Stimulated activated CD8-positive, alpha-beta memory T cell treated with anti-CD3 and anti-CD28 coated beads, Interleukin-2, amount 100 ng/mL, for 1 hour (primary cell): ENCODE measurements at places on chromosomes 4 and X.

- no peak for DNase-seq
These were observed 76.0 kb downstream of the INTS6L start for GRCh38 chrX:135596495-135596894.

GRCh38 chr4:180099957-180100356, 2143.2 kb upstream of the TENM3 start:
- DNase-seq: no peak

GRCh38 chrX:134520860-134521390, 61.0 kb downstream of the HPRT1 start:
- DNase-seq: no peak

DNA sequence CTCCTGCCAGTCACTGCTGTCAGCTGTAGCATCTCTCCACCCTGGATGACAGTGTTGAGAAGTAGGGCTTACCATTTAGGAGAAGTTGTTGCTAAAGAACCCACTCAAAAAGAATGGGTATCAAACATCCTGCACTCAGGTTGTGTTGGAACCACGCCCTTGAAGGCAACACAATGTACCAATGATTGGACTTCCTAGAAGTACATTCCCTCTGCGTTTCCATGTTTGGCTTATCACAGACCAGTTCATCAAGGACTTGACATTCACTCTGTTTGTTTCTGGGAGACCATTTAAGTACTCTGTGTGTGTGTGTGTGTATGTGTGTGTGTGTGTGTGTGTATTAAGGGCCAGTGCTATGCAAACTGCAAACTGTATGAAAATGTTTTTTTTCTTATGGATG, 200.6 kb upstream of the GATB start:
- DNase-seq: no peak

DNA sequence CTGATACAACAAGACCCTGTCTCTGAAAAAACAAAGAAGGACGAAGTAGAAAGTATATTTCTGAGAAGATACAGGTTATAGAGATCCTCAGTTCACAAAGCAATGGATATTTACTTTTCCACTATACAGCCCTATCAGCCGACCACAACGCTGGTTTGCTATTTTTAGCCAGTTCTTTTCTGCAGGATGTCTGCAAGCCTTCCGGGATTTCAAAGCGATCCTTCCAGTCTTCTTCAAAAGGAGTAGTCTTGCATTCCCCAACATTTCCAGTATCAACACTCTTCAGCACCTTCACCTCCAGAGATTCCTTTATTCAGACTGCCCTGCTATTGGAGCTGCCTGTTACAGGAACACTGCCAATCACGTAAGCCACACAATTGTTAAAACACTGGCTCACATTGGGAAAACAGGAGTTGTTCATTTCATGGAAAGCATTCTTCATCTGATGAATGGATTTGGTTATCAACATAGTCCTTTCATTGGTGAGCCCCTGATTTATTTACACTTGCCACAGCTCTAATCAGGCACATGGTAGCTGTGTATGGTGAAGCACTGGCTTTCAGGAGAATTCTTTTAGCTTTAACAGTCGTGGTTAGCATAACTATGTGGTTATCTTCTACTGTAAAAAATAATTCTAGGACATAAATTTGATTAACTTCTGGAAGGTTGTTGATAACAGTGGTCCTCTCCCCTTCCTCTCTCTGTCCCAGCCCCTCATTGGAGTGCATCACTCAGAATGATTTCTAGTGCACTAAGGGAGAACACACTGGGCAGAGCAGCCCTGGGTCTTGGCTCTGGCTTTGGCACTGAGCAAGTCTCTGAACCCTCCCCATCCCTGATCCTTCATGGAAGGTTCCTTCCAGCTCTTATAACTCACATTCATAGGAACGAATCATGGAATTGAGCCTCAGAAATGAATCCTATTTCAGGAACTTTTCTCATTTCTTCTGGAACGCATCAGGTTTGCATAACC, 109.9 kb upstream of the SORBS2 start:
- no peak for DNase-seq

GRCh38 chr4:22454955-22455354, 60.9 kb downstream of the ADGRA3 start:
- no peak for DNase-seq

DNA sequence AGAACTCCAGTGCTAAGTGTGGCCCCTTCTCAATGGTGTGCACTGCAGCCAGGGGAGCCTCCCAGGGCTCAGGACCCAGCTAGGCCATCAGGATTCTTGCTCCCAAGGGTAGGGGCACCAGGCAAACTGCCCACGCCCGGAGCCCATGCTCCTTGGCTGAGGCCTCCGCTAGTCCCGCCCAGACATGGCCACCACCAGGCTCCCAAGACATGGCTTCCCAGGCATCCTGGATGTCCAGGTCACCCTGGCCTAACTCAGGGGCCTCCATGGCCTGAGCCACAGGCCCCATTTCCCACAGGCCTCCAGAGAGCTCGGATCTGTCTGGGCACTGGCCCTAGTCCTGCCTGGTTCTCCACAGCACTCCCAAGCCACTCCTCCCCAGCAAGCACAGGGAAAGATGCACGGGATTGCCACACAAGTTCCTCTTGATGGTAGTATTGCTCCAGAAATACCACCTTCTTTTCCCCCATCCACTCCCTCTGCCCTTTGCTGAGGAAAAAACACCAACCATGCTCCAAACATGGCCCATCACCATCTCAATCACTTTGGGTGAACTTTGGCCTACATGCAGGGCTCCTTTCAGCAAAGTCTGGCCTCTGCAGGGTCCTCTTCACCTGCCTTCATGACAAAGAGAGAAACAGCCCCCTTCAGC, 274.7 kb upstream of the AGTR2 start:
- no peak for DNase-seq

GRCh38 chr4:27886120-27886519, 1025.5 kb downstream of the STIM2 start:
- DNase-seq: no peak

DNA sequence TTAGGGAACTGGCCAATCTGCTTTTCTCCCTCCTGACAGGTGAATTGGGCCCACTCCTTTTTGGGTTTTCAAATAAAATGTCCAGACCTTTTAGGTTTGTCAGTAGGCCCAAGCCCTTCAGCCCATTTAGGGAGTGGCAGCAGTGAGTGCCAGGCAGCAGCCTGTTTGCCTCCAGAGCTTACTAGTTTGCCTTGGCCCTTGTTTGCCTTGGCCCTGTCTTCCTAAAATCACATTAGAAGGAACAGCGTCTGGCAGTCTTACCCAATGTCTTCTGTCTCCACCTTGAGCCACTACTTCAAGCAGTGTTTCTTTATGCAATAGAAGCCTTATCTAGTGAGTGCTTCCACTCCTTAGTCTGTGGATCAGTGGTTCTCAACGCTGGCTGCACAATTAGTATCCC, 117.1 kb downstream of the TMEM164 start:
- no peak for DNase-seq

DNA sequence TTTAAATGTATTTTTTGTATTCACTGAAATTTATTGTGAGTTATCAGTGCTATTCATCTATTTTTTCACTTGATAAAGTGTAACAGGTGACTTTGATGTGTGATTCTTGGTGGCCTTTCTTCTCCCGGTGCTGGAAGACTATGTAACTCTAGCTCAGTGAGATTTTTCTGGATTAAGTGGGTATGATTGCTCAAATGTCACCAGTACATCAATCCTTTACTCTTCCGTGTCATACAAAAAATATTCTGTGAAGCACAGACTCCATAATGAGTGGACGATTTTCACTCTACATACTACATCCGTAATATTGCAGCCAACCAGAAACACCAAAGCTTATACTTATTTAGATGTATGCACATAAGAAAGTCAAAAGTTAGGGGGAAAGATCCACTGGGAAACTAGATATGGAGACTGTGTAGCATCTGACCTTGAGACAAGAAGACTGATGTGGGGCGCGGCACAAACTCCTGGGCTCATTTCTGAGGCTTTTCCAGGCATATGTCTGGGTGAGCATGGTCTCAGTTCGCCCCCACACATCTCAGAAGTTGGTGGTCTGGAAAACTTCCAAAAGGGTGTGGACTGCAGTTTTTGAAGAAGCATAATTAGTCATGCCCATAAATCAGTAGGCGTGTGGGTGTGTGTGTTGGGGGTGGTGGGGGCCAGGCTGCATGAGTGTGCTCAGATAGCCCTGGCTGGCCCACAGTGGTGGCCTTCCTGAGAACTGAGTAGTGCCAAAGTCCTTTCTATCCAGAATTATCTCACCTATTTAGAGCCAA, 53.9 kb upstream of the TENM3 start:
- no peak for DNase-seq

- no peak for DNase-seq
These were observed 8.2 kb upstream of the PPP2R2C start for GRCh38 chr4:6480534-6481088.

DNA sequence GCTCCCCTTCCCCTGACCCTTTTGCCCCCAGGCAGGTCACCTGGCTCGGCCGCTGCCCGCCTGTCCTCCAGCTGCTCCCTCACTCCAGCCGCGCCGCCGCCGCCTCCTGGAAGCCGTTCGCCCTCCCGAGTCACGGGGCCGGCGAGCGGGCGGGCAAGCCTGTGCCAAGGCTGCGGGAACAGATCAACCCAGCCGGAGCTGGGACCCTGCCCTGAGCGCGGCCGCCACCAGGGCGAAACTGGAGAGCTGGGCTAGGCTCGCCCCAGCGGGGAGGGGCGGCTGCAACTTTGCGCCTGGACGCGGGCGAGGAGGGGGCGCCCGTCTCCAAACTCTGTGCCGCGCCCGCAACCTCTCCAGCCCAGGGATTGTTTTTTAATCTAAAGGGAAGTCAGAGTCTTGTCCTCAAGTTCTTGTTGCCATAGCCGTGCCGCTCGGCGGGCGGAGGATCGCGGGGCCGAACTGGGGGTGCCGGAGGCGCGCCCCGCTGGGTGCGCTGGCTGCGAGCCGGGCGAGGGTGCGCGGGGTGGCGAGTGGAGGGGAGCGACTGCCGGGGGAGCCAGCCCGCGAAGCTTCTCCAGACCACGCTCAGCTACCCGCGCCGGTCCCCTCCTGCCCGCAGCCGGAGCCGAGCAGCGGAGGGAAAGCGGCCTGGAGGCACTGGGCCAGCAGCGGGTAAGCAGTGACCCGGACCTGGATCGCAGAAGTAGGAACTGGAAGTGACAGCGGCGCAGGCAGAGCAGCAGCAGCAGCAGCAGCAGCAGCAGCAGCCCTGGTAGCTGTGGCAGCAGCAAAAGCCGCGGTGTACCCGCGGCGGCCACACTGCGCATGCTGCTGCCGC, 13.4 kb downstream of the ARHGEF6 start:
- peak; percentile 13 for DNase-seq

DNA sequence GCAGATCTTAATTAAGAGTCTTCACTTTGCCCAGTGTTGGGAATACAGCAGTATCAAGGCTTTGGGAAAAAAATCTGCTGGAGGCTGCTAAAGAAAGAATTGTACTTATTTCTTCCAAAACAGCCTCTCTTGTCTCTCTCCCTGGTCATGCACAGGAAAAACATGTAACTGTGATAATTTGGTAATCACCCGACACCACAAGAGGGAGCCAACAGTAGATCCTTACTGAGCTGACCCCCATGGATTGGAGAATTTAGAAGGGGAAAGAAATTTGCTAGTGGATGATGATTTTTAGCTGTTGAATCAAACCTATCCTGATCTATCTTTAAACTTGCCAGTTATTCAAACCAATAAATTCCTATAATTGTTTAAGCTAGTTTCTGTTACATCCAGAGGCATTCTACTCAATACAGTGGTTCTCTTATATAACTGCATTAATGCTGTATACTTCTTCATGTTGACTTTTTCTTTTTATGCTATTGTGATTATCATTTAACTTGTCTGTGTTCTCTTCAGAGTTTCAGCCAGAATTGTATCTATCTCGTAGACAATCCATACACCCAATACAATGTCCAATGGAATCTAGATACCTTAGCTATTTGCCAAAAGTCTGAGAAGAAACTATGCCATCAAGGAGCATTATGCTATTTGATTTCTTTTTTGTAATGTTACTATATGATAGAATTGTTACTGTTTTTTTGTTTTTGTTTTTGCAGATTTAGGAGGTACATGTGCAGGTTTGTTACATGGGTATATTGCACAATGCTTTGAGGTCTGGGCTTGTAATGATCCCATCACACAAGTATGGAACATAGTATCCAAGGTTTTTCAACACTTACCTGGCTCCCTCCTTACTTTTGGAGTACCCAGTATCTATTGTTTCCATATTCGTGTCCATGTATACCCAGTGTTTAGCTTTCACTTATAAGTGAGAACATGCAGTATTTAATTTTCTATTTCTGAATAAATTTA, 31.3 kb upstream of the ARHGEF38 start:
- DNase-seq: no peak

GRCh38 chrX:149961572-149961971, 23.3 kb upstream of the EOLA2 start:
- DNase-seq: no peak

DNA sequence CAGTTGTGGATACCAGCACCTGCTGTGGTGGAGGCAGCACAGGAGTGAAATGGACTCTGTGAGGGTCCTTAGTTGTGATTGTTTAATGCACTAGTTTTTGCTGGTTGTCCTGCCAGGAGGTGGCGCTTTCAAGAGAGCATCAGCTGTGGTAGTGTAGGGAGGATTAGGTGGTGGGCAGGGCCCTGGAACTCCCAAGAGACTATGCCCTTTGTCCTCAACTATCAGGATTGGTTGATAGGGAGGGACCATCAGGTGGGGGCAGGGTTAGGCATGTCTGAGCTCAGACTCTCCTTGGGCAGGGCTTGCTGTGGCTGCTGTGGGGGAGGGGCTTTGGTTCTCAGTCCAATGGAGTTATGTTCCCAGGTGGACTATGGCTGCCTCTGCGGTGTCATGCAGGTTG, 121.9 kb downstream of the RRAGB start:
- no peak for DNase-seq

GRCh38 chrX:24410514-24411189, 50.2 kb downstream of the SUPT20HL1 start:
- DNase-seq: no peak

GRCh38 chr4:184732126-184732525, 1.8 kb downstream of the CENPU start:
- DNase-seq: no peak

- DNase-seq: no peak
These were observed 267.8 kb upstream of the INTU start for GRCh38 chr4:127364911-127365310.

DNA sequence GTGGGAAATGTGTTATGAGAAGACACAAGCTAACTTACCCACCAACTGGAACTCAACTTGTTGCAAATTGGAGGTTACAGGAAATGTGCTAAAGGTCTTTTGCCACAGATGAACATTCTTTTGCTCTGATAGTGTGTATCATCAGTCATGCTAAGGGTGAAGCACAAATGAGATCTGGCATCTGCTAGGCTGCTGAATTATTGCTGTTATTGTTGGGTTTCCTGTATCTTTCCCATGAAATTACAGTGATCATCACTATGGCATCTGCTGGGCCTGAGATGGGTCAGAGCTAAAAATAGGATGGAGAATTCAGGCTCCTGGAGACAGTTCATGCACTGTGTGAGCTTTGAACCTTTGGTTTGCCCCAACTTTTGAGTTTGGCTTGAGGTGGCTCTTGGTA, 124.5 kb downstream of the NPNT start:
- DNase-seq: no peak

GRCh38 chr4:107579099-107579498, 140.9 kb downstream of the PAPSS1 start:
- no peak for DNase-seq
